ENCODE measurements at places on chromosomes 4 and X.
A peak's percentile ranks its signal among the peaks of the same experiment; 100 is the strongest.

GRCh38 chr4:111198446-111198845 is 575.6 kb upstream of the PITX2 start:
- no peak for DNase-seq

DNA sequence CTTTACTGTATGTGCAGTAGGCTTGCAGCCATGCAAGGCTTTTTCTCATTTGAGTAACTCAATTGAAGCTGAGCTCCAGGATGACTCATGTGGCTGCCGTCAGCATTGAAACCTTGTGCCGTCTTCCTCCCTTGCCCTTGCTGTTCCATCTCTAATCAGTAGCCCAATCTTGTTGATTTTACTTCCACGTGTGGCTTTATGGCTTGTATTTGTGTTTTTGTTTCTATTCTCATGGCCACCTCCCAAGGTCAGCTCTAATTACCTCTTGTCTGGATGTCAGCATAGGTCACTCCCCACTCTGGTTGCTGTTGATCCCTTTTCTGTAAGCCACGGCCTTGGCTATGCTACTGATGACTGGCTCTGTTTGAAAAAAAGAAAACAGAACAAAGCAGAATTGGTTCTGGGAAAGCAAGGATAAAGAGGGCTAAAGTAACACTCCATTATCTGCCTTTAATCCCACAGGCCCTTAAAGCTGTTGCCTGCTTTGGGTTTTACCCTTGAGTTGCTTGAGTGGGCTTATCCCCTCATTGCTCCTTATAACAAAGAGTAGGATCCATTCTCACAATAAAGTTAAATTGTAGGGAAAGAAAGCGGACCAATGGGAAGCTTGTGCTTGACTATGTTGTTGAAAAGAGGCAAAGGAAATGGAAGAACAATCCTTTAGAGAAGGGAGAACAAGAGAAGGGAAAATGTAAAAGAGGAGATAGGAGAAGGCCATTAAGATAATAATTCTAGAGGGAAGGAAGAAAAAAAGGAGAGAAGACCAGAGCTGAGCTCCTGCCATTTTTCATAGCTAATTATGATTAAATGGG is 173.9 kb upstream of the PGRMC2 start:
- peak; percentile 46 for DNase-seq

- no peak for DNase-seq
These were observed 55.4 kb downstream of the NOP14 start for GRCh38 chr4:2907706-2908293.

DNA sequence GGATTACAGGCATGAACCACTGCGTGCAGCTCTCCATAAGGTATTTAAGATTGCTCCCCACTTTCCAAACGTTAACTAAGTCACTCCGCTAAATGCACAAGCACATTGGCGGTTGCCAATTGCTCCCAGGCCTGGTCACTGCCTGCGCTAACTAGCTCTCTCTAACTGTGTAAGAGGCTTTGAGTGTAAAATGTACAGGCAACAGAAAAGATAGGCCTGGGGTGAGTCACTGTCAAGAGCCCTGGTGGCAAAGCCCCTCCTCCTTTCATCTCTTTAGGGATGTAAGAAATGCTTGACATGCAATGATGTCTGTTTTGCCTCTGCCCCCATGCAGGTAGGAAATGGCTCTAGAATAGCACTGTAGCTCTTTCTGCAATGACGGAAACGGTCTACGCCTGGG is 329.7 kb upstream of the GATB start:
- no peak for DNase-seq

- DNase-seq: no peak
These were observed 39.5 kb upstream of the STS start for GRCh38 chrX:7108030-7108429.

GRCh38 chr4:123419885-123420755 is 23.5 kb downstream of the SPRY1 start:
- DNase-seq: no peak

GRCh38 chr4:113154281-113154680 is 104.8 kb downstream of the ANK2 start:
- DNase-seq: no peak

DNA sequence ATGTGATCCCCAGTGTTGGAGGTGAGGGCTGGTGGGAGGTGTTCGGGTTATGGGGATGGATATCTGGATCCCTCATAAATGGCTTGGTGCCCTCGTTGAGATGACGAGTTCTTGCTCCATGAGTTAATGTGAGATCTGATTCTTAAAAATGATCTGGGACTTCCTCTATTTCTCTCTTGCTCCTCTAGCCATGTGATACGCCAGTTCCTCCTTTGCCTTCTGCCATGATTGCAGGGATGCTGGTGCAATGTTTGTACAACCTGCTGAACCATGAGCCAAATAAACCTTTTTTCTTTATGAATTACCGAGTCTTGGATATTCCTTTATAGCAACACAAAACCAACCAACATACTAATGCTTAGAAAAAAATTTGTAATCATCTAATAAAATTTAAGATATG is 56.6 kb downstream of the STAP1 start:
- DNase-seq: no peak

DNA sequence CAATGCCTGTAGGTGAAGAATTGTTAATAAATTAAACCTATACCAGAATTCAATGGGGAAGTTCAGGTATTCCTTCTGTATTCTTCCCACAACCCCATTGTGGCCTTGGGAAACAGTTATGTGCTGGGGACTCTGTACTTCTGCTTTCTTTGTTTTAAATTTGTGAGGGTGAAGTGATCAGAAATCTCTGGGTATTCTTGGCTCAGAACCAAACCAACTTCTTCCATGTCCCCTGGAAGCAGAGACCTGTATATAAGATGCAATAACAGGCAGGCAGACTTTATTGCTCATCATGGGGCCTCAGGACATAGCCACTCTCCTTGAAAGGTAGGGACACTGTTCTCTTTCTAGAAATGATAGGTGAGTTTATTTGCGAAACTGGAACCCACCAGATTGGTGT is 19.8 kb upstream of the USP27X start:
- DNase-seq: no peak

DNA sequence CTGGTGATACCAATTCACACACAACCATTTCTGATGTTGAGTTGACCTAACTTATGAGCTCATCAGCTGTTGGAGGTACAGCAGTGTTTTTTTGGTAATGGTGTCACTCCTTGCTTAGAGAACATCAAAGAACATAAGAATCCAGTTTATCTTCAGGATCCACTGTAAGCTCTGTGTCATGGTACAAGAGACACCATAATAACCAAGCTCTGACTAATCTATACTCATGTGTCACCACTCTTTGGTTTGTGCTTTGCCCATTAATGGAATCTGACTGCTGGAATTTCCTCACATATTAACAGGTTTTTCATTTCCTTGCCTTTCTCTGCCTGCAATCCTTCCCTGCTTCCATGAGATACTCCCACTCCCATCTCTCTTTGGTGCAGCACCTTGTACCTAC is 735.1 kb upstream of the LCORL start:
- DNase-seq: no peak

DNA sequence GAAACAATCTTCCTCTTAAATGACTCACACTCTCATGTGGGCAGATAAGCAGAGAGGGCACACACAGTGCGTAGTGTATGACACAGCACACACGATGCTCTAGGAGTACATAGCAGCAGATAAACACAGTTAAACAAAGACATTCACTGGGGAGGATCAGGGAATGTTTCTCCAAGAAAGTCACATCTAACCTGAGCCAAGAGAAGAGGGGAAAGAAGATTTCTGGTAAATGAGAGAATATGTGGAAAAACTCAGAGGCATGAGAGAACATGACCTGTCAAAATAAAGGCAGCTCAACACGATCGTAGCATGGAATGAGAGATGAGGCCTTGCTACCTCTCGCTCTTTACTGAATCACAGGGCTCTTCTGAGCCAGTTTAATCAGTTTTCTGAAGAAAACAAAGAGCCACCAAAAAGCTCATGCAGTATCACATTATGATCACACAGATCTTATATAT is 251.0 kb downstream of the ANK2 start:
- DNase-seq: no peak

GRCh38 chr4:141905751-141906150 is 269.4 kb downstream of the IL15 start:
- peak; percentile 33 for DNase-seq

DNA sequence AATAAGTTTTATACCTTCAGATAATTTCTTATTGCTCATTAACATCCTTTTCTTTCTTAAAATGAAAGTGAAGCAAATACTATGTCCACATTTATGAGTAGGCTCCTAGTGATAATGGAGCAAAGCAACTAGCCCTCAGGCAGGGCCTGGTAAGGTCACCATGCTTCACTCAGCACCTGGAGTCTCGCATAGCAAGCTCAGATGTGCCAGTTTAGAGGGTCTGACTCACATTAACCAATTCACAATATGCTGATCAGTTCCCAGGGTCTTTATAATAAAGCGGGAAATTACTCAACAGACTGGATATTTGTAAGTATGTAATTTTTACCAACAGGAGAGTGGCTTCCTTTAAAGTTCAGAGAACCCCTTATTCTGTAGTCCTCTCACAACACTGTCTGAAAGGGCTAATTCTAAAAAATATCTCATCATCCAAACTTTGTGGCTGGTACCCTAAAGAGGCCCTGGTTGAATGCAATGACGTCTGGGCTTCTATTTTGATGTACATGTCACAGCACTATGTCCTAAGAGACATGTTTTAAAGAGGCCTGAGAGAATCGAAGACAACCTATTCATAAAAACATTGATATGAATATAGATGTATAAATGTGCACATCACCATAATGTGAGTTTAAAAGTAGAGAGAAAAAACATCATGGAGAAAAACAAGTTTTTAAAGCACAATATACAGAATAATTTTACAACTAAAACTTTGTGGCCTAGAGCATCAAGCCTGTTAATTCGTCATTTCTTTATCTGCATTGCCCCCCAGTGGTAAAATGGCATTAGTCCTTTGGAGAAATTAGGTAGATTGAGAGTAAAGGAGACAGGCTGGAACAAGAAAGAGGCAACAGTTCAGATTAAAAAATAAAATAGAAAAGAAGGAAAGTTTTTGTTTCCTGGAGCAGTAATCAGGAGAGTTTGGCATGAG is 44.3 kb downstream of the IL21 start:
- no peak for DNase-seq

All from HFF-Myc (cell line).